Karpas-422 (cell line): ENCODE measurements at places on chromosomes 1 and 21. TPM values are rescaled to one million over a fixed set of nuclear protein-coding genes. Genes with fewer than 3 reads are reported as not detected.

DNA sequence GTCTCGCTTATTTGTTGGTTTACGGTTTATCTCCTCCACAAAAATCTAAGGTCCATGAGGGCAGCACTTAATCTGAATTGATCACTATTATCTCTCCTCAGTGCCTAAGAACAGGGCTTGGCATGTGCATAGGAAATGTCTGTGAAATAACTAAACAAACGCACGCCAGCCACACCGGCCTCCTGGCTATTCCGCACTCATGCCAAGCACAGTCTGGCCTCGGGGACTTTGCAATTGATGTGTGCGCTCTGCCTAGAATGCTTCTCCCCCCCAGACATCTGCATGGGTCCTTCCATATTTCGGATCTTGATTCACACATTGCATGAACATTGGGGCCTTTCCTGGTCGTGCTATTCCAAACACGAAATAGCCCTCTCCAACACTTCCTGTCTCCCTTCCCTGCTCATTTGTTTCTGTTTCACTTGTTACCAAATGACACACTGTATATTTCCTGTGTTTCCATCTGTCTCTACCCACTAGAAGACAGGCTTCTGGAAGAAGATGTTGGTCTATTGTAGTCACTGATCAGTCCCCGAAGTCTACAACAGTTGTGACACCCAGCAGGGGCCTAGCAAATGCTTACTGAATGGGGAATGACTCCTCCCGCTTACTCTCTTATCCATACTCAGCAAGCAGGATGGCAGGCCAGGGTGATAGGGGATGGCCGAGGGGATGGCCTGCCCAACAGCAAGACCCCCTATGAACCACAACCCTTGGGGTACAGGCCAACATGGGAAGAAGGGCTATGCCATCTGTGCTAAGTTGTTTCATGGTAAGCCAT is 93.9 kb downstream of the GLIS1 start:
- no peaks in the 10 kb centered on the region for H3K4me1 ChIP-seq
- no peaks in the 10 kb centered on the region for H3K36me3 ChIP-seq

GRCh38 chr1:226688056-226688748 is 50.9 kb downstream of the ITPKB start:
- H3K27me3 ChIP-seq, result no peaks in the 10 kb centered on the region
- peaks cover 23% of the 10 kb centered on the region; the same call in 1 of the 2 replicates for H3K36me3 ChIP-seq
- peak overlapping the region; percentile 54 for H3K4me3 ChIP-seq
- H3K4me1 ChIP-seq, result peaks cover 100% of the 10 kb centered on the region

DNA sequence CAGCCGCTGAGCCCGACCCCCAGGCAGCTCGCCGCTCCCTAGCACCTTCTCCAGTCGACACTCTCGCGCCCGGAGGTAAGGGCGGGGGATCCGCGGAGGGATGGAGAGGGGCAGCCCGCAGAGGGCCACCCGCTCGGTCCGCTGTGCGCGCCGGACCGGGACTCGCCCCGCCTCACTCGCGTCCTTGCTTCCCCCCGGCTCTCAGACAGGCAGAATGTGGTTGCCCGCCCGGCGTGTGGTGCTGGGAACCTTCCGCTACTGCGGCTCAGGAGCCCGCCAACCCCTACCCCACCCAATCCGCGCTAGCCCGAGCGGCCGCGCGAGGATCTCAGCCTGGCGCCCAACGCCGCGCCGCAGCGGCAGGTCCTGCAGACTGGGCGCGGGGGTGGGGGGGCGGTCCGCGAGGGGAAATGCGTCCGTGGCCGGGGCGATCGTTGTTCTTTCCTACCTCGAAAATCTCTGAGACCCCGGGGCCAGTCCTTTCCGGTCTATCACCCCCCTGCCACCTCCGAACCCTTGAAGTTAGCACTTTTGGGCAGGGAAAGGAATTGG is 404 bp downstream of the LRRC8C start:
- no peak overlapping the region for H3K27ac ChIP-seq
- peak; percentile 82 for DNase-seq
- peaks cover 25% of the 10 kb centered on the region for H3K4me1 ChIP-seq

- no peaks in the 10 kb centered on the region; the same call in 1 of the 2 replicates for H3K27me3 ChIP-seq
- DNase-seq, result no peak
- H3K27ac ChIP-seq, result no peak overlapping the region
- no peak overlapping the region for H3K4me3 ChIP-seq
- no peaks in the 10 kb centered on the region for H3K36me3 ChIP-seq
Measured at GRCh38 chr1:2609319-2610035, 22.9 kb downstream of the PRXL2B start.

DNA sequence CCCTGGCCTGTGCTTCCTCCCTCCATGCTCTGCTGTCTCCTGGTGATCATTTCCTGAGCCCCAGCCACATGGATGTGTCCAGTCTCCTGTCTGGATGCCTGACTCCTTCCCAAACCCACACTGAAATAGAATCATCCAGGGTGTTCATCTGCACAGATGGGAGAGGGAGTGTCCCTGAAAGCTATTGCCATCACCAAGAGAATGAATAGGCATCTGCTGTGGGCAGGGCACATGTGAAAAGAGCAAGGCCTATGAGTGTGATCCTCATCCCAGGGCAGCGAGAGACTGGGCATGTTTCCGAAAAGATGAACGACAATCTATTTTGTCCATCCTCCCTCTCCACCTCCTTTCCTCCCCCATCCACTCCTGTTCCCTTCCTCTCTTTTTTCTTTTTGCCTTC is 5.0 kb downstream of the IGSF21 start:
- no peak overlapping the region for H3K27ac ChIP-seq
- H3K36me3 ChIP-seq, result no peaks in the 10 kb centered on the region
- no peak overlapping the region for H3K4me3 ChIP-seq
- DNase-seq, result no peak

GRCh38 chr1:231818337-231818736 is 191.7 kb downstream of the DISC1 start:
- no peak overlapping the region for H3K4me3 ChIP-seq
- no peaks in the 10 kb centered on the region for H3K36me3 ChIP-seq
- no peak for DNase-seq
- H3K27me3 ChIP-seq, result no peaks in the 10 kb centered on the region
- H3K27ac ChIP-seq, result no peak overlapping the region

DNA sequence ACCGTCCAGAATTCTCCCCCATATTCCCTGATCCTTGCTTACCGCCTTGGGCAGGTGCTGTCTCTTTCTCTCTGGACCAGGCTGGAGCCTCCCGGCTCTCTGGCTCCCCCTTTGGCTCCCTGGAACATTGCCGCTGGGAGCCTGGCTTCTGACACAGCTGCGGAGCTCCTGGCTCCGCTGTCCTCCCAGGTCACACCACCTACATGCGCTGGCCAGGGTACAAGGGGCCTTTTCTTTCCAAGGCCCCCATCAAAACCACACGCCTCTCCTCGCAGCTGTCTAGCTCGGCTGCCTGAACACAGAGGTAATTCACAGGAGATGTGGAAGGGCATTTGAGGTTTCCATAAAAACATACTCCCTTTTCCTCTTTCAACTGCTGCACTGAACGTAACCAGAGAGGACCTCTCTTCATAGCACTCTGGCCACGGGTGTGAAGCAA is 7.5 kb upstream of the ZNF648 start:
- no peak overlapping the region for H3K27ac ChIP-seq
- H3K36me3 ChIP-seq, result no peaks in the 10 kb centered on the region
- H3K27me3 ChIP-seq, result no peaks in the 10 kb centered on the region
- no peaks in the 10 kb centered on the region for H3K4me1 ChIP-seq

DNA sequence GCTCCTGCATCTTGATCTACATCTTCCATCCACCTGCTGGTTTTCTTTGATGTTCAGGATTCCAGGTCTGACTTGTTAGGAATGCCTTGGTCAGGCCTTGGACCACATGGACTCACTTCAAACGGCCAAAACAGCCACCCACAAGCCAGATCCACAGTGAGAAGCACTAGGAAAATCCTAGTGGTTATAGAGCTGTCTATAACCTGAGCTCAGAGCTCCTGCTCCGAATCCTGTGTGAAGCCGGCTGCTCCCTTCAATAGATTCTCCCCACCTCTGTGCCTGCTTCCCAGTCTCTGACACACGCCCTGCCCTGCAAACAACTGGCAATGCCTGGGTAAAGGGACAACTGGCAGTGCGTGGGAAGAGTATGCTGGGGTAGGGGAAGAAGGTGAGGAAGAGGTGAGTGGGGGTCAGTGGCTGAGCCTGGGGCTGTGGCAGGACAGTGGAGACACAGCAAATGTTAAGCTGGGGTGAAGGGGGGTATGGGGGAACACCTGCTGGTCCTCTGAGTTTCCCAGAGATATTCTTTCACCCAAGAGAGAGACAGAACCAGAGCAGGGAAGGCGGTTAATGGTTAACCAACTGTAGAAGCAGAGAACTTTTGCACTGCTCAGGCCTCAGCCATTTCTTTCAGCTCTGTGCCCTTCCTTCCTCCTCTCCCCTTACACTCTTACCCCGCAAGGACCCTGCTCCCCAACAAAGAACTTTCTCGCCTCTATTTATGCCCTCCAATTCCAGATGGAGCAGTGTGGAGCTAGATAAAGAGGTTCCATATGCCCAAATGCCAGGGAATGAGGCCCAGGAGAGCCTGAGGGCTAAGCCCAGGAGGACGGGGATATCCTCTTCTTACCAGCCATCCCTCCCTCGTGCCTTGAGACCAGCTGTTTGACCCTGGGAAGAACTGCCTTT is 4.5 kb downstream of the PLXNA2 start:
- no peak overlapping the region for H3K4me3 ChIP-seq
- no peak for DNase-seq
- peaks cover 12% of the 10 kb centered on the region for H3K4me1 ChIP-seq
- H3K27ac ChIP-seq, result no peak overlapping the region
- H3K27me3 ChIP-seq, result 0 out of 2 replicates have a peak, but pooled peaks cover 2% of the 10 kb centered on the region
- no peaks in the 10 kb centered on the region for H3K36me3 ChIP-seq

DNA sequence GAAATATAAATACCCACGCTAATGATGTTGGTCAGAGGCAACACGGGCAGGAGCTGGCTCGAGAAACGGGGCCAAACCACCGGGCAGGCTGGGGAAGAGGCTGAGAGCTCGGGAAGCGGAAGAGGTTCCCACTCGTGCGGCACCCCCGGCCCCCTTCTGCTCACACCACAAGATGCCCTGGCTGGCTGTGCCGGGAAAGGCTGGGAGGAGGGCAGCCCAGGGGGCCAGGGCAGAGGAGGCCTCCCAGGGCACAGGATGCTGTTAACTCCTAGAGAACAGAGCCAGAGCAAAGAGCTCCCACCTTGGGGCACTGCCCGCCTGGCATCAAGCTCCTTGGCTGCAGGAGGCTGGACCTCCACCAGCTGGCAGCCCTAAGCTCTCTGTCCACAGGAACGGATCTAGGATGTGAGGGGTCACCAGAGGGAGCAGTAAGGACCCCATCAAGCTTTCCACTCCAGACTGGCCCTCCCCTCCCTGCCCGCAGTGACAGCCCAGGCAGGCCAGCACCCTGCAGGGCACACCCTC is 44.8 kb downstream of the CASZ1 start:
- no peak for DNase-seq
- no peaks in the 10 kb centered on the region for H3K4me1 ChIP-seq
- no peak overlapping the region for H3K27ac ChIP-seq
- no peaks in the 10 kb centered on the region for H3K36me3 ChIP-seq
- H3K4me3 ChIP-seq, result no peak overlapping the region
- no peaks in the 10 kb centered on the region for H3K27me3 ChIP-seq

Gene DNM3
- total RNA-seq, result 0.45 and 0.51 TPM in 2 replicates

Gene COL11A1
- not detected in 2 replicates for total RNA-seq

Gene ANP32E
- 43.2 and 77.4 TPM in 2 replicates for total RNA-seq

Gene CELA3A
- total RNA-seq, result not detected in 2 replicates

Gene CRP
- not detected in 2 replicates for total RNA-seq

Gene CCDC27
- total RNA-seq, result not detected in 2 replicates
